ENCODE measurements at places on chromosomes 16 and 17. TPM values are rescaled to one million over a fixed set of nuclear protein-coding genes. Genes with fewer than 3 reads are reported as not detected.

Gene CCL2
- total RNA-seq: 2.6 TPM

Gene TNFRSF13B
- total RNA-seq: 1.3 TPM

Gene GCGR
- total RNA-seq: not detected

GRCh38 chr16:1184156-1184868, 31.4 kb downstream of the CACNA1H start:
- no peak for DNase-seq

- no peak for DNase-seq
These were observed 19.8 kb upstream of the ICAM2 start for GRCh38 chr17:64040206-64040605.

Gene C16orf82
- not detected for total RNA-seq

- DNase-seq: no peak
These were observed 112.9 kb downstream of the GP2 start for GRCh38 chr16:20214401-20214800.

All from naive thymus-derived CD8-positive, alpha-beta T cell (primary cell).